ENCODE measurements at places on chromosomes 1 and 21.

GRCh38 chr1:183090391-183091006, 67.3 kb downstream of the LAMC1 start:
- DNase-seq, result no peak

- no peak for DNase-seq
Measured at GRCh38 chr1:12009318-12009947, 9.9 kb upstream of the MIIP start.

DNA sequence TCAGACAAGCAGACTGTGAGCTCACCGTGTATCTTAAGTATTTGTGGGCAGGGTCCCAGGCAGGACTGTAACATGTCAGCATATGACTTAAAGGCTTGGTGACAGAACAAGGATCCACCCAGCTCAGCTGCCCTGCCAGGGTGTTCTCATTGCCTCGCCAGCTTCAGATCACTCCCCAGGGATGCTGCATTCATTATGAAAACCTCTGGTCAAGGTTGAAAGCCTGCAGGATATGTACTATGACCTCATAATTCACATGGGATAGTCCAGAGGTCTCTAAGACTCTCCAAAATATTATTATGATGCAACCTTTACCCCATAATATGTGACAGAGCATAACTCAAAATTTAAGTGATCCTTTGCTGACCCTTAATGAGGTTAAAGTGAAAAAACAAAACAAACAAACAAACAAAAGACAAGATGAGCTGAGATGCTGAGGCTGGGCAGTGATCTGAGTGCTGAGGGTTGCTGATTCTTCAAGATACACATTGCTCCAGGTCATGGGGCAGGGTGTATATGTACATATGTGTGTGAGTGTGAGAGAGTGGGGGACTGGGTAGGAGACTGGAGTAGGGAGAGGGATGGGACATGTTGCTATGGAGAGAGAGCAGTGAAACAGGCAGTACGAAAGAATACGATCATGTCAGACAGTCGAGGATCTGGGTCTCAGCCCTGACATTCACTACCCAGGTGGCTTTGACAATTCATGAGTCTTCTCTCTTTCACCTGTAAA, 98.8 kb upstream of the DUSP10 start:
- no peak for DNase-seq

DNA sequence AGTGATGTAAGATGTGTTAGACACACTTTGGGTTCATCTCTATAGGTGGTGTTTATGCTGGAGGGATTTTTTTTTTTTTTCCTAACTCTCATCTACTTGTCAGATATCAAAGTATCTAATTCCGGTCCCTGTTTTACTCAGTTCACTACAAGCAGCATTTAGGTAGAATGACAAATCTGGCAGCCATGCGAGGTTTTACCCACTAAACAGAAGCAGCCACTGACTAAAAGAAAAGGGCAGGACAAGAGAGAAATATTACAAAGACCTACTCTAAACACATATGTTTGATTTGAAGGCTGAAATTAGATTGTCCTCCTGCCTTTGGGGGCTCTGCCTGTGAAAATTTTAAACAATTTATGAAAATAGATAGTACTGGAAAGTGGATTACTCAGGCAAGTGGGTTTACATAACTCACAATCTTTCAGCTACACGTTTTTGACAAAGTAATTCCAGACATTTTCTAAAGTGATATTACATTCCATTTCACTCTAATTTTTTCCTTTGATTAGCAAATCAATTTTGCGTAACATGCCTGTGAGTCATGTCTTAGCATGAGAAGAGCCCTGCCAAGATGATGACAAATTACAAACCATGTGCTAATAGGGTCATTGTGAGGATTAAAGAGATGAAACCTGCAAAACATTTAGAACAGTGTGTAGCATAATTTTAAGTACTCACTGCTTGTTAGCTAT, 172.6 kb downstream of the PLA2G4A start:
- DNase-seq, result no peak

DNA sequence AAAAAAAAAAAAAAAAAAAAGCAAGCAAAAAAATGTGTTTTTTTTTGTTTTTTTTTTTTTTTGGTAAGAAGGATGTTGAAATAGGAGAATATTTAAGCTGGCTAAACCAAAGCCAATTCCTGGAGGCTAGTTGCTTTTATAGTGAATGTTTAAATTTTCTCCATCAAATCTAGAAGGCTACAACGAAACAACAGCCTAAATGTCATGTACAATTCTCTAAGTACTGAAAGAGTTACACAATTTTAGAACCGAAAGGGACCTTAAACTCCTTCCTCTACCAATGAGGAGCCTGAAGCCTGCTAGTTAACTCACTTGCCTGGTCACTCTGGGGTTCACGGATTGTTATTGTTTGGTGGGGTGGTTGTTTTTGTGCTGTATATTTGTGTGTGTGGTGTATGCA, 3.5 kb downstream of the WLS start:
- DNase-seq, result no peak

- no peak for DNase-seq
Measured at GRCh38 chr1:94925004-94925403, 1.9 kb downstream of the CNN3 start.

DNA sequence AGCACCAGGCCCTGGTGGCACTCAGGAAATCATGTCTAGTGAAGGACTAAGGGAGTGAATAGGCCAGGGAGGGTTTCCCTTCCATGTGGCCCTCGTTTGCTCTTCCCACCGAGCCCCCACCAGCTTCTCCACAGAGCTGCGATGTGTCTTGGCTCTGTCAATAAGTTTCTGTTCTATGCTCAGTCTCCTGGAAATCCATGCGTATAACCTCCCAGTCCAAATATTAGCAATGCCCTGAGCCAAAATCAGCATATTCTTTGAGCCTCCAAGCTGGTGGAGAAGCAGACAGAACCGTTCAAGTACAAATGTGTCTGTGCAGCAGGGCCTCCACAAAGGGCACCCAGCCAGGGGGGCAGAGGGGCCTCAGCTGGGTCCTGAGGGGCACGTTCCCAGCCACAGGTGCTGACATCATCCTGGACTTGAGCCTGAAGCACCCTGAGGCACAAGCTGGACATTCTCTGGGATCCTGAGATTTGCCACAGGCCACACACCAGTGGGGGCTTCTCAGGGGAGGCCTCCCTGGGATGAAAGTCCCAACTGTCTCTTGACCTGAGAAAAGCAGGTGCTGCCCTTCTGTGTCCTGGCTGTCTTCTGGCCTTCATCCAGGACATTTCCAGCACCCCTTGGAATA, 350.5 kb upstream of the VAMP3 start:
- DNase-seq, result no peak
